ENCODE measurements at places on chromosomes 7 and 10.
A peak's percentile ranks its signal among the peaks of the same experiment; 100 is the strongest.

- DNase-seq: peak; percentile 66
Observed at GRCh38 chr10:23693925-23694324, 255.1 kb downstream of the OTUD1 start.

- DNase-seq: no peak
Observed at GRCh38 chr7:41298409-41298808, 404.5 kb downstream of the INHBA start.

GRCh38 chr7:87151729-87152111, 533 bp upstream of the DMTF1 start:
- no peak for DNase-seq

GRCh38 chr10:118957966-118958365, 71.5 kb upstream of the NANOS1 start:
- no peak for DNase-seq

DNA sequence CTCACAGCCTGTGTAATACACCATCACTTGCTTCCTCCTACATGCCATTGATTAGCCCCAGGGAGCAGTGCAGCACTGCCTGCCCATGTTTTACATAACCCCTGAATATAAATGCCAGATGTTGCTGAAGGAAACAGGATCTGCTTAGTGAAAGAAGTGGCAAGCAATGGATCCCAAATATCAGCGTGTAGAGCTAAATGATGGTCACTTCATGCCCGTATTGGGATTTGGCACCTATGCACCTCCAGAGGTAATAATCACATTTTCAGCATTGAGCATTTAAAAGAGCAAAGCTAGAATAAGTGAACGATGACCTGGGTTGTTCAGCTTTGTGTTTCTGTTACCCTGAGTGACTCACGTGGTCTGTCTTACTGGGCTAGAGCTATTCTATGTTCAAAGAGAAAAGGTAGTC, at the start of gene AKR1C4:
Gene AKR1C4 (plus strand): TSS at position 136 of the 412 bp plus-strand sequence. CDS start 31 bp downstream, at position 167.
- no peak for DNase-seq
